Cardiac septum (tissue), 1 donor: ENCODE measurements at places on chromosomes 6 and 20.
A peak's percentile ranks its signal among the peaks of the same experiment; 100 is the strongest.

- DNase-seq, result no peak
Measured at GRCh38 chr6:39937686-39938333, 3.5 kb upstream of the MOCS1 start.

DNA sequence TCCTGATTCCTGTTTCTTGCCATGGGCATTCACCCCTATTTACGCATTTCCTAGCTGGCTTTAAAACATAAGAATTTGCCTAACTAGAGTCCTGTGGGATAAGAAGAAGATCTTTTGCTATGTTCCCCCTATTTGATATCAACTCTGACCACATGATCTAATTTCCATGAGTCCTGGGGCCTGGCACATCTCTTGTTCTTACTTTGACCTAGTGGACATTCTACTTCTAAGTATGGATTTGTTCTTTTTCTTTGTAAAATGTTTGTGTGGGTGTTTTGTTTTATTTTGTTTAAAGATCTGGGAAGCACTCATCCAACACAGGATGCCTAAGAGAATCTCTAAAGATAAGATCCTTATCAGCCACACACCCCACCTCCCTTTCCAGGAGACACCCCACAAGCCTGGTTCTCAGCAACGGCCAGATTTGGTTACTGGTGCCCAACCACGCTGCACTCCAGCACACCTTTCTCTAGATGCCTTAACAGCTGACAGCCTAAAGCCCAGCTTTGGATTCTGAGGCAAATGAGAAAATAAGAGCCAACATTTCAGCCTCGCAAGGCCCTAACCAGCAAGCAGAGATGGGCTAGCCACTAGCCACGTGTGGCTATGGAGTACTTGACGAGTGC is 74.7 kb downstream of the SLC23A2 start:
- no peak for DNase-seq

DNA sequence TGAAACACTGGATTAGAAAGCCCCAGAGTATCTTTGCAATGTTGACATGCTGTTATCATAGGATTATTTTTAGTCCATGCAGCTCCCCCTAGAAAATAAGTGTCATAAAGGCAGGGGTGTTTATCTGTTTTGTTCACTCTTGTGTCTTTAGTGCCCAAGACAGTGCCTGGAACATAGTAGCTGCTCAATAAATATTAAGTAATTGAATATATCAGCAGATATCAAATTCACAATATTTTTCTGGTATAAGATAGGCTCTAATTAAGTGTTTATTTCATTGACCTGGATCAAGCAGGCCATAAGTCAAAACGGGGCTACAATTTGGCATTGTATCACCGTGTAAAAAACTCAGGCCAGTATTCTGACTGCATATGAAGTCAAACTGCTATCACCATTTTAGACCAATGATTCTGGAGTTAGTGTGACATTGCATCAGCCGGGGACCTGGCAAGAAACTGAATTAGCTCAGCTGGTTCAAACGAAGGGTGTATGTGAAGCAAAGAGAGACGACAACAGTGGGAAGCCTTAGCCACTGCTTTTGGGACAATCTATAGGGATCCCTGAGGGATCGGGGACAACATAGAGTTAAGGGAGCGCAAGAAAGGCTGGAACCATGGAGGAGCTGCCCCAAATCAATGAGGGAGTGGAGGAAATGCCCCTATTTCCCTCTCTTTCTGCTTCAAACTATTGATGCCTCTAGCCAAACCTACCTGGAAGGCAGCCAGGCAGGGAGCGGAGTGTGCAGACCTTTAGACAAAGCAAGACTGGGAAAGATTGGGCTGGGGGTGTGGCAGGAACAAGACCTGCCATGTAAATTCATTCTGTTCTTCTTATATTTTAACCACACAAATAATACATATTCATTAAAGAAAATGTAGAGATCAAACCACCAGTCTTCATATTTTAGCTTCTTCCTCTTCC is 112.2 kb downstream of the PLEKHG1 start:
- DNase-seq, result no peak

GRCh38 chr6:111714416-111715270 is 109.0 kb upstream of the TRAF3IP2 start:
- no peak for DNase-seq

GRCh38 chr6:18703546-18703945 is 316.4 kb downstream of the RNF144B start:
- no peak for DNase-seq

GRCh38 chr6:163718537-163718936 is 304.0 kb downstream of the QKI start:
- DNase-seq, result no peak

- DNase-seq, result no peak
Measured at GRCh38 chr20:37254114-37254878, 7.3 kb downstream of the GHRH start.

DNA sequence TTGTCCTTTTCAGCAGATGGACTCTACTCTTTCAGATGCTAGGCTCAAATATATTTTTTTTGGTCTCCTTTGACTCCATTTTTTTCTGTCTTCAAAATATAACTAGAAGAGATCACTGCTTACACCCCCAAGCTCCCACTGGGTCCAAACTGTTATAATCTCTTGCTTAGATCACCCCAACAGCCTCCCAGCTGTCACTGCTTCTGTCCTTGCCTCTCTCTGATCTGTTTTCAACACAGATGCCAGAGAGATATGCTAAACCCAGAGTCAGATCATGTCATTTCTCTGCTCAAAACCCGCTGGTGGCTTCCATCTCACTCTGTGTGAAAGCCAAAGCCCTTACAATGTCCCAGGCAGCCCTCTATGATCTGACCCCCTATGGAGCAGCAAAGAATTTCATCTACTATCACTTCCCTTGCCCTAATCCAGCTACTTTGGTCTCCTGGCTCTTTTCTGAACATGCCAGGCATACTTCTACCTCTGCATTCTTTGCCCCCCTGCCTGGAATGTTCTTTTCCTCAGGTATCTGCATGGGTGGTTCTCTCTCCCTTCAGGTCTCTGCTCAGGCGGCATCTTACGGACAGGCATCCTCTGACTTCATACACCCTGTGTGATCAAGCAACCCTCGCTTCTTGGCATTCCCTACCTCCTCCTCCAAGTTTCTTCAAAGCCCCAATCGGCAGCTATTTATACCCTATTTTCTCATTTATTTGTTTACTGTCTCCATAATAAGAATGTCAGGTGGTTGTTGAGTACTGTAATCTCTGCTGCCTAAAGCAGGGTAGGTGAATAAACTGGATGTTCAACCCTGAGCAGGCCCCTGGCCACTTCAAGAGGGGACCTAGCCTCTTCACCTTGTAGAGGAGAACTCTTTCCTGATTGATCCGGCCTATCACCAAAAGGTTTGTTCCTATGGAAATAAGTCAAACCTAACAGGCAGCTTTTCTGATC is 43.6 kb upstream of the SLC4A11 start:
- no peak for DNase-seq

DNA sequence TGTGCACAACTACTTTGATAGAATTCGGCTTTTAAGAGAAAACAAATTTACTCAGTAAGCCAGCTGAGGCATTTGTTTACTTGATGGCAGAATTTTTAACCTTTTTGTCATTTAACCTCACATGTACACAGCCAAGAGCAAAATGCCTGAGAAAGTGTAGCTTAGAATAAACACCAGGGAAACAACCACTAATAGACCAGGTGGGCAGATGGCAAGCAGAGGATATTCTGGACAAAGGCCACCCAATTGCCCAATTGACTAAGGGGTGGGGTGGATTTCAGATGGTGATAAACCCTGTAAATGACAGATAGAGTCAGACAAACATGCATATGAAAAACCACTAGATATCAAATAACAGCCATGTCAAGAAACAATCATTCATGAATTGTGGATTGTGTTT is 190.7 kb upstream of the FBXL4 start:
- no peak for DNase-seq

- no peak for DNase-seq
Measured at GRCh38 chr6:4788953-4789584, 12.9 kb downstream of the CDYL start.

DNA sequence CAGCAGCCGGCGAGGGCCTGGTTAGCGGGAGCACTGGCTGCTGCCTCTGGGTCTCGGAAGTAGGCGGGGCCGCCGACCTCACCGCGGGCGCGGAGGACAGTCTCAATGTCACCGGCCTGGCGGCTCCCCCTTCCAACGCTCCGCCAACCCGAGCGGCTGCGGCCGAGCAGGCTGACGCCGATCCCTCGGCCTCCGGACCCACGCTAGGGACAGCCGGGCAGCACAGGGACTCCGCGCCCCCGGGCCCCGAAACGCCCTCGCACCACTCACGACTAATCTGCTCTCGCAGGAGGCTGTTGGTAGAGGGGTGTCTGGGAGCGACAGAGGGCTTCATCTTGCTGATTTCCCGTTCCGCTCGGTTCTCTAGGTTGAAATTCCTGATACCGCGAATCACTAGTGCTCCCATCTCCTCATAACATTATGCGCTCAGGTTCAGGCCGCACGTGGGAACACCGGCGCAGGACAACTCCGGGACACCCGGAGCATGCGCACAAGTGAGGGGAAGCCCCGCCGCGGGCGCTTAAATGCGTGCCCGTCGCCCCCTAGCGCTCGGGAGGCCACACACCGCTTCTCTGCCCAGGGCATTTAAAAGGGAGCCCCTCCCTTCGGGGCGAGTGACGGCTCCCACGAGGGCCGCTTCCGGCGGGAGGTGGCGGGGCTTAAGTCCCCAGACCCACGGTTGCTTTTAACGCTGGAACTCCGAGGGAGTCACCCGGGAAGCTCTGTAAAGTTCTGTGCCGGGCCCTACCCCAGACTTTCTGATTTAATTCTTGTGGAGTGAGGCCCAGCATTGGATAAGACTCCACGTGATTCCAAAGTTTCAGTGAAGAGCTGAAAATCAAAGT is at the start of gene NDUFAF4:
Gene NDUFAF4 (minus strand): TSS at position 496 of the 845 bp plus-strand sequence. CDS start 90 bp downstream, at position 406.
- DNase-seq, result peak; percentile 97

DNA sequence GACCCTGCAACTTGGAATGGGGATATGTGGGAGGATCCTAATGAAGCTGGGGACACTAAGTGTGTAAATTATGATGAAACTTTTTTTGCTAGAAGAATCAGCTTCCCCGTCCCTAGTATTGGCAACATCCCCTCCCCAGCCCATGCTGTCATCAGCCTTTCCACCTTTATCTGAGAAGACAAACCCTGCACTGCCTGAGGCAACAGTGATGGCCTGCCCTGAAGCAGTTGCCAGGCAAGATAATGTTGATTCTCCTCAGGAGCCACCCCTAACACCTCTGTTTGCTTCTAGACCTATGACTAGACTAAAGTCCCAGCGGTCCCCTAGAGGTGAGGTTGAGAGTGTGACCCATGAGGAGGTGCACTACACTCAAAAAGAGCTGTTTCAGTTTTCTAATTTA is 27.1 kb downstream of the MICA start:
- DNase-seq, result no peak

GRCh38 chr6:104995989-104996617 is 39.2 kb downstream of the LIN28B start:
- no peak for DNase-seq

- no peak for DNase-seq
Measured at GRCh38 chr6:42378536-42378935, 73.2 kb downstream of the TRERF1 start.

DNA sequence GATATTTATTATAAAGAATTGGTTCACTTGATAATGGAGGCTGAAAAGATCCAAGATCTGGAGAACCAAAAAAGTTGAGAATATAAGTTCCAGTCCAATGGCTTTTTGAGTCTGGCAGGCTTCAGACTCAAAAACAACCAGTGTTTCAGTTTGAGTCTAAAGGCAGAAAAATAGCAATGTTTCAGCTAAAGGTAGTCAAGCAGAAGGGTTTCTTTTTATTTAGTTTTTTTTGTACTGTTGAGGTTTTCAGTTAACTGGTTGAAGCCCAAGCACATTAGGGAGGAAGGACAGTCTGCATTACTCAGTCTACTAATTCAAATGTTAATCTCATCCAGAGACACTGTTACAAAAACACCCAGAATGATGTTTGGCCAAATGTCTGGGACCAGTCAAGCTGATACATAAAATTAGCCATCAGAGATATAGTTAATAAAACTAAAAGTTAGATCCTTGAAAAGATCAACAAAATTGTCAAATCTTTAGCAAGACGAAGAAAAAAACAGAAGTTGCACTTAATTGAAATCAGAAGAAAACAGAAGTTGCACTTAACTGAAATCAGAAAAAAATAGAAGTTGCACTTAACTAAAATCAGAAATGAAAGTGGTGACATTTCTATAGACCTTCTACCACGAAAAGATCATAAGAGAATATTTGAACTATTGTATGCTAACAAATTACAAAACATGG is 980.3 kb upstream of the FLRT3 start:
- DNase-seq, result no peak

DNA sequence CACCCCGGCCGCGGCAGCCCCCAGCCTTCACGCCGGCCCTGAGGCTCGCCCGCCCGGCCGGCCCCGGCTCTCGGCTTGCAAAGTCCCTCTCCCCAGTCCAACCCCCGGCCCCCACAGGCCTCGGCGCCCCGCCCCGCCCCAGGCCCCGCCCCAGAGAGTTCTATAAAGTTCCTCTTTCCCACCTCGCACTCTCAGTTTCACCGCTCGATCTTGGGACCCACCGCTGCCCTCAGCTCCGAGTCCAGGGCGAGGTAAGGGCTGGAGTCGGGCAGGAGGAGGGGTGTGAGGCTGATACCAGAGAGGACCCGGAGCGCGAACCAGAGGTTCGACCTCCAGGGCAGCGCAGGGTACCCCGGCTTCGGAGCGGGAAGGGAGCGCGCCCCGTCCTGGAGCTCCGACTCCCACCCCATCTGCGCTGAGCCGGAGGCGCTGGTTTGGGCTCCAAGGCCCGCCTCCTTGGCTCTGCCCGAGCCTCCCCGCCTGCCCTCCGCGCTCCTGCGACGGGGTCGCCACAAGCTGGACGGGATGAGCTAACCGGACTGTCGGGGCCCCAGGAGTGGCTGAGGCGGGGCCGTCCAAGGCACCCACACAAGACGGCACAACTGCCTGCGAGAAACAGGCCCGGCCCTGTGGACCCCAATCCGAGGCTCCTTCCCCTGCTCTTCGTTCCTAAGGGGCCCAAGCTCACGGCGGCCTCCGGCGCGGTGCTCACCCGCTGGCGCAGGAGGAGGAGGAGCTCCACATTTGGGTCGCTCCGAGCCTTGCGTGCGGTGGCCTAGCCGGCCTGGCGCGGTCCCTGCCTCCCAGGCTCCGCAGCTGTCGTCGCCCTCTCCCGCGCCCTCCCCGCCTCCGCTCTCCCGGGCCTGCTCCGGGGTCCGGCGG is at the start of gene IRF4:
Gene IRF4 (plus strand): TSS at position 194 of the 882 bp plus-strand sequence. CDS start 1,401 bp downstream, outside the sequence.
- peak; percentile 70 for DNase-seq

GRCh38 chr6:7468382-7469081 is 72.9 kb upstream of the DSP start:
- DNase-seq, result peak; percentile 83

GRCh38 chr6:5076931-5077330 is 8.2 kb upstream of the PPP1R3G start:
- no peak for DNase-seq

DNA sequence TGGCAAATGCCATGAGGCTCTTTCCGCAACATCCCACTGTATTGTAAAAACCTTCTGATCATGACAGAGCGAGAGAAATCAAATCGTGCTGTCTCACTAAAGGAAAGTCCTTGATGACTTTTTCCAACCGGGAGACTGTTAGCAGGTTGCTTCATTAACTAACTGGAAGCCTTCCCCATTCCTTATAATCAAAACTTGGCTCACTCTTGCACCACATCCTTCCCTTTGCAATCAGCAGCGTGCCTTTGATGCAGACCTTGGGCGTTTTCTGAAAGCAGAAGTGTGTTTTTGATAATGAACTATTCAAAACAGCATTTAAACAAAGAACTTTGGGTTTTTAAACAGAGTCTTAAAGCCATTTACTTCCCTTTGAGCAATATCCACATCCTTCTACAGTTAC is 96.2 kb upstream of the CNR1 start:
- no peak for DNase-seq
